ENCODE measurements at places on chromosomes 5 and 9.

DNA sequence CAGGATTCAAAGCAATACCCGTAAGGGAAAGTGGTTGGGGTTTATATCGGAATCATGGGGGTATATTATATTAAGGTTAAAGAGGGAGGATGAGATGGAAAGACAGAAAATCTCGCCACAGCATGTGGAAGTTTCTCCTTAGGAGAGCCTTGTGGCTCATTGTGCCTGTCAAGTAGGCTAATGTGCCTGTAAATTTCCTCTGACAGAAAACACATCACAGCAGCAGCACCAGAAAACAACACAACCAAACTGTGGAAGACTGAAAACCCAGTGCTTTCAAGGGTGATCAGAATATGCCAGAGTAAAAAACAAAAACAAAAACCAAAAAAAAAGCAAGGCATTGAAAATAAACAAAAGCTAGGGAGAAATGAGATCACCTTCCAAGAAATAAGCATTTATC, 11.3 kb upstream of the MAN2A1 start:
- DNase-seq = no peak

GRCh38 chr5:64666078-64666477, 24.2 kb upstream of the SHISAL2B start:
- DNase-seq = peak; percentile 17

- no peak for DNase-seq
These were observed 149.7 kb downstream of the SGCD start for GRCh38 chr5:156476678-156477077.

- no peak for DNase-seq
These were observed 36.0 kb downstream of the WWC1 start for GRCh38 chr5:168327451-168327850.

- peak; percentile 60 for DNase-seq
These were observed 27.8 kb upstream of the GRPEL2 start for GRCh38 chr5:149317281-149318048.

DNA sequence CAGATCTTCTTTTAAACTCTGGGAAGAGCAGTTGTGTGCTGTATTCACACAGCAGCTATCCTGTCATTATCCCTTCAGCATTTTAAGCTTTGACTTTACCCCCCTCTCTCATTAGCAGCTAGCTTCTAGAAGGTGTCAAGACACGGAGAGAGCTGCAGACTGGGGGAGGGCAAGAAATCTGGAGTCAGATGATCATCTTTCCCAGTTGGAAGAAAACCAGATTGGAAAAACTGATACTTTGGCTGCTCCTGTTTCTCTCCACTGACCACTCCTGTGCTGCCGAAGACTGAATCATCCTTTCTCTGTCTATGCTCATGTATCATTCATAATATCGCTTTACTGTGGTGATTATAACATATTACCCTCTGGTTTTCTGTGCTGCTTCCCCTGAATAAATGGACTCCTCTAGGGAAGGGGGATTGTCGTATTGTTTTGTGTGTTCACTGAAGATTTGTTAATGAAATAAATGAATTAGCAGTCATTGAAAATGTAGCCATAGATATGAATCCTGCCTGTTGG, 75.1 kb downstream of the SH3GL2 start:
- no peak for DNase-seq

- no peak for DNase-seq
These were observed 181.6 kb downstream of the AP3B1 start for GRCh38 chr5:78112931-78113330.

- DNase-seq = no peak
These were observed 146.8 kb downstream of the ATPSCKMT start for GRCh38 chr5:10102706-10103497.

DNA sequence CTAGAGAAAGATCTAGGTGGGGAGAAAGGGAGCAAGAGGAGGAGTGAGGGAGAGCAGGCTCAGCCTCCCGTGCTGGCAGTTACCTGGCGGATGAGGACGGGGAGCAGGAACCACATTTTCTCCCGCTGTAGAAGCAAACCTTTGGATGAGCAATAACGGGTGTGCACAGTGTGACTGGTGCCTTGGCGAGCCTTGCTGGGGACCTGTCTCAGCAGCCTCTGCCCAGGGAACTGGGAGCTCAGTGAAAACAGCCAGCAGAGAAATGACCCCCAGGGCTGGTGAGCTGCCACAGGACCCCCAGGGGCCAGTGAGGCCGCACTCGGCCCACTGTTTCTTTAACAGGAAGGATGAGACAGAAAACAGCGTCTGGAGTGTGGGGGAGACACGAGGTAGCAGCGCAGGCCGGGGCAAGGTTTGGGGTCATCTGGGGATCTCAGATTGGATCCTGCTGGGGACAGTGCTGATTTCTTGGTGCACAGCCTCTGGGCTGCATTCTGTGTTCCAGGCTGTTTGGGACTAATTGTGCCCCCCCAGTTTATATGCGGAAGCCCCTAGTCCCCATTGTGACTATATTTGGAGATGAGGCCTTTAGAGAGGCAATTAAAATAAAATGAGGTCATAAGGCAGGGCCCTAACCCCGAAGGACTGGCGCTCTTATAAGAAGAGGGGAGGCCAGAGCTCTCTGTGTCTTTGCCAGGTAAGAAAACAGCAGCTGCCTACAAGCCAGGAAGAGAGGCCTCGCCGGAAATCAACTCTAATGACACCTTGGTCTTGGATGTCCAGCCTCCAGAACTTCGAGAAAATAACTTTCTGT, 118.8 kb upstream of the PHYKPL start:
- DNase-seq = no peak

DNA sequence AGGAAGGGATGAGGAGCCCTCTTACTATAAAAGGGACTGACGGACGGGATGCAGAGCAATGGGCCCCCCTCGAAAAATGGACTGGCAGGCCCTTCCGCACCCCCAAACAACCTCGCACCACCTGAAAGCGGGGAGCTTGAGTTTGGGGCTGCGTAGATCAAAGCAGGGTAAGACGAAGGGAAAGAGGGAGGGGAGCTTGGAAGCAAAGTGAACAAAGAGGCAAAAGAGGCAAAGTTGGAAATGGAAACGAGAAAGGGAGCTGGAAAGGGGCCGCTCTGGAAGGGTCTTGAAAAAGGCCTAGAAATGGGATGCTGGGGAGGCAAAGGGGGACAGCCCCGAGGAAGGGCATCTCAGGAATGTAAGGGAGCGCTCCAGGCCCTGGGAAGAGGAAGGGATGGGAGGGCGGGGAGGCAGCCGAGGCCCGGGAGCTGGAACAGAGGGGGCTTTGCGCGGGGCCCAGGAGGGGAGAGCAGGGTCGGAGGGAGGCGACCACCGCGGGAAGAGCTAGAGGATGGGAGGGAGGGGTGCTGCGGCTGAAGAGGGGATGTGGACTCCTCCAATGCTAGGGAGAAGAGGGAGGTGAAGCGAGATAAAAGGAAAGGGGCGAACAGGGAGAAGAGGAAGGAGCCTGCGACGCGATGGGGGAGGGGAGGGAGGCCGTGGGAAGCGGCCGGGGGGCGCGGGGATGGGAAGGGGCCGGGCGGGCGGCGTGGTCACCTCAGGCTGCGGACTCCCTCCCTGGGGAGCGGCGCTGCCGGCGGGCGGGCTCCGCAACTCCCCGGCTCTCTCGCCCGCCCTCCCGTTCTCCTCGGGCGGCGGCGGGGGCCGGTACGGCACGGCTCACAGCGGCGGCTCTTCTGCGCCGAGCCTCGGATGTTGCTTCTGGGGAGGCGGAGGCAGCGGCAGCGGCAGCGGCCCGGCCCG, 577 bp downstream of the RNF145 start:
- peak; percentile 48 for DNase-seq
